ENCODE measurements at places on chromosomes 16 and 17.

GRCh38 chr17:65886315-65887245, 305.4 kb downstream of the CEP112 start:
- DNase-seq: no peak

DNA sequence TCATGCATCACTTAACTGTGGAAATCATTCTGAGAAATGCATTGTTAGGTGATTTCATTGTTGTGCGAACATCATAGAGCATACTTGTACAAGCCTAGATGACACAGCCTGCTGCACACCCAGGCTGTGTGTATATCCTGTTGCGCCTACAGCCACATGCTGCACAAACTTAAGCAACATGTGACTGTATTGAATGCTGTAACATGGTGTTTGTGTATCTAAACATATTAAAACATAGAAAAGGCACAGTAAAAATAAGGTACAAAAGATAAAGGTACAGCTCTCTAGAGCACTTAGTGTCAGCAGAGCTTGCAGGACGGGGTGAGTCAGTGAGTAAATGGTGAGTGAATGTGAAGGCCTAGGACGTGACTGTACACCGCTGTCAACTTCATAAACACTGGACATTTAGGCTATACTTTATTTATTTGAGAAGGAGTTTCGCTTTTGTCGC, 11.9 kb downstream of the FOXK2 start:
- DNase-seq: no peak

DNA sequence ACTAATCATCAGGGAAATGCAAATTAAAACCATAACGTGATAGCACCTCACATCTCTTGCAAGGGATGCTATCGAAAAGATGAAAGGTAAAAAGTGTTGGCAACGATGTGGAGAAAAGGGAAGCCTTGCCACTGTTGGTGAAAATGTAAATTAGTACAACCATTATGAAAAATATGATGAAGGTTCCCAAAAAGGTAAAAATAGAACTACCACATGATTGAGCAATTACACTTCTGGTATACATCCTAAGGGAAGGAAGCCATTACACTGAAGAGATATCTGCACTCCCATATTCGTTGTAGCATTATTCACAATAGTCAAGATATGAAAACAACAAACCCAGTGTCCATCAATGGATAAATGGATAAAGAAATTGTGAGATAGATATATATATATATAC, 21.5 kb downstream of the ABCA10 start:
- DNase-seq: no peak

- no peak for DNase-seq
Measured at GRCh38 chr16:84763629-84764028, 56.2 kb upstream of the CRISPLD2 start.

DNA sequence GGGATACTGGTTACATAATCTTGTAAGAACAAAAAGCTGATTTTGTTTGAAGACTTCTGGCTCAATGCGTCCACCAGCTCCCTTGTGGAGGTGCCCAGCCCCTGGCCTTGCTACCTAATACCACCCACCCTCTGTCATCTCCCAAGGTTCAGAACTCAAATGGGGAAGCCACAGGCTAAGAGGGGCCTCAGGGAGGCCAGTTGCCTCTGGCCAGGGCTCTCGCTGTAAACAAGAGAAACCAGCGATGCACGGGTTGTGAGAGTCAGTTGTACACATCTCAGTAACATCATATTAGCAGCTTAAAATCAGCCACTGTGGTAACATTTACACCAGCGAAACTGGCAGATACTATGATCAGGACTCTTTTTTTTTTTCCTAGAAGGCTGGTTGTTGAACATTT, 6.0 kb downstream of the TEKT5 start:
- no peak for DNase-seq

GRCh38 chr17:27323538-27324215, 29.8 kb downstream of the WSB1 start:
- no peak for DNase-seq

- peak; percentile 48 for DNase-seq
Measured at GRCh38 chr17:17297217-17297616, 6.0 kb upstream of the NT5M start.

- no peak for DNase-seq
Measured at GRCh38 chr16:78775161-78775561, 675.7 kb downstream of the WWOX start.

- DNase-seq: no peak
Measured at GRCh38 chr17:45269912-45270311, 8.0 kb upstream of the SPATA32 start.

DNA sequence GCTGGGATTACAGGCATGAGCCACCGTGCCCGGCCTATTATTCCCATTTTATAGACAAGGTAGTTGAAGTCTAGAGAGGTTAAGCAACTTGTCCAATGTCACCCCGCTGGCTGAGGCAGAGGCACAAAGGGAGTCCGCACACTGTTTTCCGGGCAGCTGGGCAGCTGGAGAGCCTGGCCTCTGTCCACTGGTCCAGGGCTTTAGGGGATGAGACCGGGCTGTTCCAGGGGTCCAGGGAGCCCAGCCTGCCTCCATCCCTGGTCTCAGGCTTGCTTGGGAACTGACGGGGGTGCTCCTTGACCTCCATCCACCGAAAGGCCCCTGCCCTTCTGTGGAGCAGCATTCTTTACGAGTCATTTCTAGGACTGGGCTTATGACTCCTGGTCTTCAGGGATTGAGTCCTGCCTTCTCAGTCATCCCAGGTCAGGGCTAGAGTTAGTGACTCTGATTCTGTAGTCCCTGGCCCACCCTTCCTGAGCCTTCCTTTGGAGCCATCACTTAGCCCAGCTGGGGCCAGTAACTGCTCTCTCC, 37.5 kb downstream of the SOCS3 start:
- DNase-seq: no peak

GRCh38 chr17:962670-963069, 16.9 kb downstream of the NXN start:
- DNase-seq: no peak

DNA sequence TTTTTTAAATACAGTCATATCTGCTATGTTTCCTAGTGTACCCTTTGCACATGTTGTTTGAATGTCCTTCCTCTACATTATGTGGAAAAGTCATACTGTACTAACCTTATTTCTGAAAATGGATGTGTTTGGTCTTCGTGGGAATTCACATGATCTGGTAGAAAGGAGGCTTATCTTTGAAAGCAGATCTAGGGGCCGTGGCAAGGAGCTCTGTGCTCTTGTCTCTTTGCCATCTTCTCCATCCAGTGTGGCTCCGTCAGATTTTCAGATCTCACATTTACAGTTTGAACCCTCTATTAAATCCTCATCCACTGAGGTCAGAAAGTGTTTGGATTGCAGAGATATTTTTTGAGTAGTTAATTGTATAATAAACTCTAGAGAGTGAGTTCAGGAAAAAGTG, 32.9 kb downstream of the MAP2K4 start:
- DNase-seq: no peak

DNA sequence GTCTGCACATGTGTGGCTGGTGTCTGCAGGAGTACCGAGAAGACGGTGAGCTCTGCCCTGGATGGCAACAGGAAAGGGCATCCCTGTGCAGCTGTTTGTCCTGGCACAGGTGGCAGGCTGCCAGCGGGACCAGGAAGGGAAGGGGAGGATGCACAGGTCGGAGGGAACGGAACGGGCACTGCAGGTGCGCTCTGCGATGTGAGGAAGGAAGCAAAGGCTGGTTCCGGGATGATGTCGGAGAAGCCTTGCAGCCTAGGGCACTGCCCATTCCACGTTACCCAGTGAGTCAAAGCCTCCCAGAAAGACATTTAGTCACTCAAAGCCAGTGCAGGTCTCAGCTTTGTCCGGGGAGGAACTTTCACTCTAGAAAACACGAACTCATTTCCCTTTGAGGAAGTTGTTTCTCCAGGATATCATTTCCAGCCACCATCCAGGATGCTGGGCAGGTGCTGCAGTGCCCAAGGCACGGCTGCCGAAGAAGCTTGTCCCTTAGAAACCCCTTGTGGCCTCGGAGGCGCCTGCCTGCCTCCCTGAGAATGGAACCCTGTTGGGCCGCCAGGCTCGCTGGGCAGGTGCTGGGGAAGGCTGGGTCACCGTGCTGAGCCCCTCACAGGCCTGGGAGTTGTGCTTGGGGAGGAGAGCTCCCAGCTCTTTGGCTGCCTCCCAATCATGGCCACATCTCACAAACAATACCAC, 4.5 kb upstream of the TMEM235 start:
- DNase-seq: no peak

- no peak for DNase-seq
Measured at GRCh38 chr17:14505606-14506005, 204.7 kb downstream of the HS3ST3B1 start.

DNA sequence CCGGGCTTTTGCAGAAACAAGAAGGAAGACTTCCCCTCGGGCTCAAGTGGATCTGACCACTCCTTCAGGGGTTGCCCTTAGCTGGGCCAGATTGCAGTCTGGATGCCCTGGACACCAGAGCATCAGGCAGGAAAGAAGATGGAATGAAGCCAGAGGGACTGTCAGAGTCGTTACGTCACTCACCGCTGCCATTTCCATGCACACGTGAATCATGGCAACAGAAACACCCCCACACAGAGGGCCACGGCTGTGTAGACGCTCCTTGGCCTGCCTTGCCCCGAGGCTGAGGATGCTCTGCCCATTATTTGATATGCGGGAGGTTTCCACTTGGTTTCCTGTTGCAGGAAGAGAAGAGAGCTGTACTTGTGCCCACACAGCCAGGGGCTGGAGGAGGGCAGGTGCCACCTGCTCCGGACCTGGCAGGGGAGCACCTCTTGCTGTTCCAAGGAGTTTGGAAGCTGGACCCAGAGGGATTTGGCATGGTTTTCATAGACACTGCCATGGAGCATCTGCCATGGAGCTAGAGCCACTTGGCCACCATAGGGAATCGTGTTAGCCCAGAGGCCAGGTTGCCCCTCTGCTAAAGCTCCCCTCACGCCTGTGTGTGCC, 29.4 kb downstream of the RBFOX3 start:
- DNase-seq: no peak

DNA sequence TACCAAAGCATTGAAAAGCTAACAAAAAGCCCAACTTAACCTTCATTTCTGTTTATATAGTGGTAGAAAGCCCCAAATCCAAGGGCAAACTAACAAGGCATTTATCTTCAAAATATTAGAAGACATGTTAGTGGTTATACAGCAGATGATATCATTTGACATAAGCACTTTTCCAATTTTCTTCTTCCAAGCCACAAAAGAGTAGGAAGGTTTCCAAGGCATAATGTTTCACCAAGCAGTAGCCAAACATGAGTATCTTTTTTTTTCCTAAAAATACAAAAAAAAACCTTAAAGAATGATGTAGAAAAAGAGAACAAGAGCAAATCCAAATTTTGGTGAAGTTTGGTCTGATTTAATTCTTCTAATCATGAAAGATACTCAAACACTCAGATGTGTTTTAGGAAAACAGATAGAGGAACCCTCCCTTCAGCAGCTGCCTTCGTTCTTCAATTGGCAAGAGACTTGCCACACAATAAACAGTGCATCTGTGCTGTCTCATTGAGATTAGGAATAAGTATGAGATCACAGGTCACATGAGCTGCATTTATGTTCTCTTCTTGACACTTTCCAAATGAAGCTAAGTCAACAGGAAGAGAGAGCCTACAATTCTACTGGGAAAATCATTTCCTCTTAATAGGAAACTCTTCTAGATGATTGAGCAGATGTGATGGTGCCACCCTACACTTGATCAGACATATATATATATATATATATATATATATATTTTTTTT, 106.7 kb downstream of the TTC19 start:
- DNase-seq: peak; percentile 37

DNA sequence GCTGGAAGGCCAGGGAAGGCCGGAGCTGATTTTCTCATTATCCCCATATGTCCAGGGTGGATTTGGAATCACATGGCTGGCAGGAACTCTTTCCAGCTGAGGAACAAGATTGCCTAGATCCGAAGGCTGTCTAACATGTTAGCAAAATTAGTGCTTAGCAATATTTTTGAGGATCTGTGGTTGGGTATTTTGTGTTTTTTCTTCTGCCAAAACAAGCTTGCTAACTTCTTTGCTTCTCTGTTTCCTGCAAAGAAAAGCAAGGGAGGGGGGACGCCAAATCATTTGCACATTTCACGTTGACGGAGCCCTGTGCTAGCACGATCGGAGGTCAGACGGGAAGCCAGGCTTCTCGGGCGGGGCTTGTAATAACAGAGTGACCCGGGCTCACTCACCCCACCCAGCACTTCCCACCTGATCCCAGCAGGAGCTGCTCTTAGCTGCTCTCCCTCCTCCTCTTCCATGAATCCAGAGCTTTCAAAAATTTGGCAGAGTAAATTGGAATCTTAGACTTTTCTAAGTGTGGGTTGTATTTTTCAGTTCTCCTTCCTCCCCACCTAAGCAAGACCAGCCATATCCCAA, 33.3 kb upstream of the FOXF1 start:
- no peak for DNase-seq

DNA sequence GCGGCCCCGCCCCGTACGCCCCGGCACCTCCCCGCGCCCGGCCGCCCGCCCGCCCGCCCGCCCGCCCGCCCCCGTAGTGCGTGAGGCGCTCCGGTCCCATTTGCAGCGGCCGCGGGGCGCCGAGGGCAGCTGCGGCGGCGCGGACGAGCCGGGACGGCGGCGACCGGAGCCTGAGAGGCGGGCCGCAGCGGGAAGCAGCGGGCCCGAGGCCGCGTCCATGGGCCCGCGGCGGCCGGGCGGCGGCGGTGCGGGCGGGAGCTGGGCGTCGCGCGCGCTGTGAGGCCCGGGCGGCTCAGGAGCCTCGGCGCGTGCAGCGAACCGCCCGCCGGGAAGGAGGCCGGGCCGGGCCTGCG, at the start of gene MPRIP:
TSS of gene MPRIP (plus strand) at position 74 of the 353 bp plus-strand sequence. CDS start 392 bp downstream, outside the sequence.
- no peak for DNase-seq

DNA sequence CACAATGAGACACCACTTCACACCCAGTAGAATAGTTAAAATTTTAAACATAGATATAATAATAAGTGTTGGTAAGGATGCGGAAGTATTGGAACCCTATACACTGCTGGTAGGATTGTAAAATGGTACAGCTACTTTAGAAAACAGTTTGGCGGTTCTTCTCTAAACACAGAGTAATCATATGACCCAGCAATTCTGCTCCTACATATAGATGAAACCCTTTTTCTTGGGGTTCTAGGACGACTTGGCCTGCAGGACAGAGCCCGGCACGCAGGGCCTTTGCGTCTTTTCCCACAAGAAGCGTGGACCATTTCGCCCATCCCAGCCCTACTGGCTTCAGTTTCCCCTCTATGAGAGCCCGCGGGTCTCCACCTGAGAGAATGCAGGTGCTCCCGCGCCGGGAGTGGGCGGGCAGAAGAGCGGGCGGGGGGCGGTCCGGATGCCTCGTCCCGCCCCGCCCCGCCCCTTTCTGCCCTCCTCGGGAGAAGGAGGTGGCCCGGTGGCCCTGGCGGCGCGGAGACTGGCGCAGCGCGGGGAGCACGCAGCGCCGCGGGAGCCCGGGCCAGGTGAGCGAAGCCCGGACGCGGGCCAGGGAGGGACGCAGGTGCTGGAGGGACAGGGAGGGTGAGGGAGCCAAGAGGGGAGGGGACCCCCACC, at the start of gene SDR42E2:
TSS of gene SDR42E2 (plus strand) at position 508 of the 657 bp plus-strand sequence. CDS start 3,077 bp downstream, outside the sequence.
- DNase-seq: peak; percentile 27

- DNase-seq: no peak
Measured at GRCh38 chr16:54843424-54843750, 87.3 kb upstream of the IRX5 start.

GRCh38 chr16:24018485-24018884, 182.7 kb downstream of the PRKCB start:
- no peak for DNase-seq

DNA sequence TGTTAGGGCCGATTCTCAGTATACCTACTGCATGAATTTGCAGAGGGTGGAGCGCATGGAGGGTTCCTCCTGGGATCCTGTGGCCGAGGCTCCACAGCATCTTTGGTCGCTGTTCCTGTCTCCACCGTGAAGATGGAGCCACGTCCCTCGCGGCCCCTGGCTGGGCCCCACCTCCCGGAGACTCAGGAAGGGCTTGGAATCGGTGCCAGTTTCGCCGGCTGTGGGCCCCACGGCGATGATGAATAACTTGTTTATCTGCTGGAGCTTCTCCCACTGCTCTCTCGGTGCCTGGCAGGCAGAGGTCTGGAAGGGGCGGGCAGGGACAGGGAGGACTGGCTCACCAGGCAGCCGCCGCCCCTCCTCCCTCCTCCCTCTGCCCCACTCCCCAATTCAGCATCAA, 8.1 kb downstream of the SLC5A11 start:
- no peak for DNase-seq
